ENCODE measurements at places on chromosomes 13 and 19.

GRCh38 chr13:31595563-31595962, 143.8 kb upstream of the RXFP2 start:
- DNase-seq: no peak

- DNase-seq: peak; percentile 19
Observed at GRCh38 chr19:1967087-1967608, 26.2 kb downstream of the CSNK1G2 start.

DNA sequence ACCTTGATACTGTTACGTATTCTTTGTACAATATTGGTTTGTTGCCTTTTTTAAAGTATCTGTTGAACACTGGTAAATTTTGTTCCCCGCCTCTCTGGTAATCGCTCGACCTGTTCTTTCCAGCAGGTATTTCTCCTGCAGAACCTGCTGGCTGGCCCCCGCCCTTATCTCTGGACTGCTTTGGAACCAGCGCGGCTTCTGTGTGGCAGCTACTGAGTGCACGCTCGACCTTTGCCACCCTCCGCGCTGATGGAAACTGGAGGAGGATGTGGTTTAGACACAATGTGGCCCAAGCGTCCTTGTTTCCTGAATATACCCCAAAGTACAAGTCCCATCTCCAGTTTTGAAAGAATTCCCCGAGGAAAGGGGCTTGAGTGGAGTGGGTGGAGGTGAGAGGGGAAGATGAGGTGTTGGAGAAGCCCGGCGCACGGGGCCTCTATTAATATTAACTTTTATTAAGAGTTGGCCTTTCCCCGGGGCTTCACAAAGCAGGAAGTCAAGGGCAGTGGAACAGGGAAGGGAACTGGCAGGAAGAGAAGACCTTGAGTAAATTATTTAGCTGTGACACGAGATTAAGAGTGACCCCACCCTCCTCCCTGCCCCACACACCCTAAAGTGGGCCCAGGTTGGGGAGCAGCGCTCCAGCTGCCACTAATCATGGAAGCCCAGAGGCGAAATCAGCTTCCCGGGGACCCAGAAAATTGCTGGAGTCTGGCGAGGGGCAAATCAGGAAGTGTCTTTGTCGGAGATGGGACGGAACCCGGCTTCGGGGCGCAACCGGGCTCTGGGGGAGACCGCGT, 16.0 kb downstream of the CDX2 start:
- no peak for DNase-seq

DNA sequence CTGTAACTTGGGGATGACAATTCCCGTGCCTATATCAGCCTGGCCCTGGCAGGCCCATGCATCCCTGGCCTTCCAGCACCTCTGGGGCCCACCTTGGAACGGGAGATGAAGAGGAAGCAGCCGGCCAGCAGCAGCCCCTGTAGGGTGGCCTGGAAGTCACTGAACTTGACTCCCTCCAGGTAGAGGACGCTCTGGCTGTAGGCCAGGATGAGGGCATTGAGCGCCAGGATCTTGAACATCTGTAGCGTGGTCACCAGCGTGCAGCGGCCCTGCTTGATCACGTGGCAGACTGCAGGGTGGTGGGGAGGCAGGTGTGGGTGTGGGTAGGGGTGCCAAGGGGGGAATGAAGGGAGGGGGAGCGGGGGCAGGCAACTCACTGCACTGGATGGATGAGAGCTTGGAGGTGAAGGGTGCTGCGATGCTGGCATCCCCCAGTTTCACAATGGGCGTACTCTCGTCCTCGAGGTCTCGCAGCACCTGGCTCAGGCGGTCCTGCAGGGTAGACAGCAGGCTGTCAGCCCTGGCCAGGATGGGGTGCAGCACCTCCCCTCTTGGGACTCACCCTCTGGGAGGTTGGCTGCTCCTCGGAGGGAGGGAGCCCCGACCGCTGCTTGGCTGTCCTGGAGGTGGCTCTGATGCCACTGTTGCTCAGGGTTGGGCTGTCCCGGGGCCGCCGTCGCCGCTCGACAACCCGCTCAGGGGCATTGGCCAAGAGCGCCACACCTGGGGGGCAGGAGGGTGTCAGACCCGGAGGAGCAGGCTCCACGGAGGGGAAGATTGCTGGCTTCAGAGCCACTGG, 3.8 kb upstream of the GMIP start:
- DNase-seq: no peak

GRCh38 chr19:9040131-9040530, 29.9 kb upstream of the MUC16 start:
- DNase-seq: no peak

Measured in stimulated activated CD8-positive, alpha-beta memory T cell treated with anti-CD3 and anti-CD28 coated beads, Interleukin-4, amount 100 ng/mL, for 24 hours (primary cell).